ENCODE measurements at places on chromosomes 11 and 22.

GRCh38 chr11:130435671-130436070, 7.3 kb upstream of the ADAMTS8 start:
- DNase-seq, result no peak

DNA sequence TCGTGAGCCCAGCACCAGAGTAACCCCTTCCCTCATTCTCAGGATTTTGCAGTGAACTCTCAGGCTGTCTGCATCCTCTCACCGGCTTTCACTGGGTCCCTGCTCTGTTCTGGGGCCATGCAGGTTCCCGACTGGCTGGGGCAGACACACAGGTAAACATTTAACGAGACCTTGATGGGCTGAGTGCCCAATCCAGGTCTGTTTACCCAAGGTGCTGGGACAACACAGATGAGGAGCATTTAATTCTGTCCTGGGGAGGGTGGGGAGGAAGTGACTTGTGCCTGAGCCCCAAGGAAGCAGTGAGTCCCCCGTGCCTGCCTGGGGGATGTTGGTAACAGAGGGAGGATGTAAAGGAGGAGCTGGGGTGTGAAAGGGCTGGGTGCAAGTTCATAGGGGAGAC, 4.4 kb downstream of the BIK start:
- DNase-seq, result no peak

GRCh38 chr22:26587991-26588613, 1.8 kb downstream of the TPST2 start:
- no peak for DNase-seq

GRCh38 chr11:82546661-82547557, 186.8 kb downstream of the FAM181B start:
- DNase-seq, result no peak

DNA sequence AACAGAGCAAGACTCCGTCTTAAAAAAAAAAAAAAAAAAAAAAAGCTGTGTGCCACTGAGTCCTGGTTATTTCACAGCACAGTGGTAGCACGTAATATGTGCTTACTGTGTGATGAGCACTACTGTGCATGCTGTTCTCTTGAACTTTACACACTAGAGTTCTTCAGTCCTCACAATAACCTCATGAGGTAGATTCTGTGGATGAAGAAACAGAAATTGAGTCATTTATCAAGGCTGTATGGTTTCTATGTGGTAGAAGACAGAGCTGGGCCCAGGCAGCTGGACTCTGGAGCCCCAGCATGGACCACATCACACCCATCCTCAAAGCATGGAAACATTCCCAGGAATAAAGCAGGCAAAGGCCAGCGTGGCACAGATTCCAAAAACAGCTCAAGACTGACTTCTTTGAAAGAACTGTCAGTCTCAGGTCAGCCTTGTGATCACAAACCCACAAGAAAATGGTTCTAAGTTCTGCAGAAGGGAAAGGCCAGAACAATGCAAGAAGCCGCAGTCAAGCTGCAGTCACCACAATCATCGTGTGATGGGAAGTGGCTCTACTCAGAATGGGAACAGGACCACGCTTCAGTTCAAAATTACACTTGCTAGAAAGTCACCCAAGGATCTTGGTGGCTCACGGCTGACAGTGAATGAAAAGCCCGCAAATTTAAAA, 49.5 kb downstream of the MICAL3 start:
- DNase-seq, result no peak

DNA sequence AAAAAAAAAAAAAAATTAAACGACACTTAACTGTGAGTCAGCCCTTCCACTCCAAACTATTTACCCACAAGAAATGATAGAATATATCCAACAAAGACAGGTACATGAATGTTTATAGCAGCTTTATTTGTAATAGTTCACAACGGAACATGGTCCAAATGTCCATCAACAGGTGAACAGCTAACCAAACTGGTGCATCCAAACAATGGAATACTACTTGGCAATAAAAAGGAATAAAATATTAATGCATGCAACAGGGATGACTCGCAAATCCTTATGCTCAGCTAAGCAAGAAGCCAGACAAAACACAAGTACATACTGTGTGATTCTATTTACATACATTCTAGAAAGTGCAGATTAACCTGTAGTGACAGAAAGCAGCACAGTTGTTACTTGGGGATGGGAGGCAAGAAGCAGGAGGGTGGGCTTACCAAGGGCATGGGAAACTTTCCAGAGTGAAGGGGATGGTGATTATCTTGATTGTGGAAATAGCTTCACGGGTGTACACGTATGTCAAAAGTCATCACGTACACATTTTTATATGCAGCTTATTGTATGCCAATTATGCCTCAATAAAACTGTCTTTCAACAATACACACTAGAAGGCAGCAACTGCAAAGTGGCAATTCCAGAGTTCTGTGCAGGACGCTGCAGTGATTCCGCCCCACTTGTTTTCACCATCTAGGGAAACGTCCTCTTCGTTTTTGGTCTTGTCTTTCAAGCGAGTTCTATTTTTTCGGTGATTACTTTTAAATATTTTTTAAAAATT, 6.7 kb upstream of the SF1 start:
- no peak for DNase-seq

GRCh38 chr11:78666675-78667160, 92.1 kb upstream of the NARS2 start:
- DNase-seq, result no peak

GRCh38 chr22:37897807-37898206, 8.3 kb upstream of the MICALL1 start:
- DNase-seq, result no peak

GRCh38 chr11:35114906-35115687, 23.9 kb upstream of the CD44 start:
- no peak for DNase-seq
